G401 (cell line): ENCODE measurements at places on chromosomes 6 and 20. TPM values are rescaled to one million over a fixed set of nuclear protein-coding genes. Genes with fewer than 3 reads are reported as not detected.

- no peak for DNase-seq
Observed at GRCh38 chr6:48614326-48614725, 503.3 kb upstream of the PTCHD4 start.

DNA sequence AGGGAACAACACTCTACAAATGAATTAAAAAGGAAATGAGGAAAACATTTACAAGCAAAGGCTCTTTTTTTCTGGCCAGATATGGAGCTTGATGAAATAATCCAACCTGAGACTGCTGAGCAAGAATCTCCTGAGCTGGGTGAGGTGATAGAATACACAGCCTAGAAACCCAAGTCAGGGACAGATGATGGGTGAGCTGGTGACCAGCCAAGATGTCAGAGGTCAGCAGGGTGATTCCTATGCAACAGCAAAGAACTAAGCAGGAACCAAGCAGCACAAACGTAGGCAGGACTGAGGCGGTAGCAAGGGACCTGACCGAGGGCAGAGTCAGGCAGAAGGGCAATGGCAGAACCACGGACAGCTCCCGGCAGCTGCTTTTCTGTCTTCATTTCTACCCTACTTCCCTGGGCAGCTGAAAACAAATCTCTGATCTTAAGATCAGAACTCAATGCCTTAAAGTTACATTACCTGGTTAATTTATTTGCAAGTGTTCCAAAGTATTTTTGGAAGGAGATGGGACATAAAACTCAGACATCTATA is 75.1 kb downstream of the CDC40 start:
- no peak for DNase-seq

- no peak for DNase-seq
Observed at GRCh38 chr6:121748850-121749249, 313.4 kb downstream of the GJA1 start.

Gene TCF15
- 0.10 and 3.1 TPM in 2 replicates for total RNA-seq
